ENCODE measurements at places on chromosomes 1 and 21.

GRCh38 chr21:32916522-32917099 is 109.1 kb upstream of the OLIG2 start:
- no peak for DNase-seq

- DNase-seq = no peak
These were observed 54.2 kb downstream of the PDE4B start for GRCh38 chr1:65846866-65847265.

- DNase-seq = peak; percentile 17
These were observed 19.3 kb downstream of the C1orf52 start for GRCh38 chr1:85240174-85240601.

DNA sequence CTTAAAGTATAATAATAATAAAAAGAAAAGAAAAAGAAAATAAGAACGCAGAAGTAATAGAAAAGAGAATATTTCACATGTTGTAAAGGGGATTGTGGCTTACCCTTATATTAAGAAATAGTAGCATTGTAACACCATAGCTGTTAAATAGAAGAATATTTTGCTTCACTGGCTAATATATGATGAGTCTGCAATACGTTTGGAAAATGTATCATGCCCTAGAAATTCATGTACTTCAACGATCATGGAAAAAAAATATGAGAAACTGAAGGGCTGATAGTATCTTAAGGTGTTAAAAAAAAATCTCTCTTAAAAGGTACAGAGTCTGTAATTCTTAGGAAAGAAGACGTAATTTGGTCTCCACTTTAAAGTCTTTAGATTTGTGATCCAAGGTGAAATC is 1390.5 kb upstream of the ADGRL2 start:
- no peak for DNase-seq

- DNase-seq = no peak
These were observed 102.5 kb upstream of the CASZ1 start for GRCh38 chr1:10898921-10899320.

GRCh38 chr1:55696181-55696754 is 481.1 kb upstream of the USP24 start:
- peak; percentile 96 for DNase-seq

DNA sequence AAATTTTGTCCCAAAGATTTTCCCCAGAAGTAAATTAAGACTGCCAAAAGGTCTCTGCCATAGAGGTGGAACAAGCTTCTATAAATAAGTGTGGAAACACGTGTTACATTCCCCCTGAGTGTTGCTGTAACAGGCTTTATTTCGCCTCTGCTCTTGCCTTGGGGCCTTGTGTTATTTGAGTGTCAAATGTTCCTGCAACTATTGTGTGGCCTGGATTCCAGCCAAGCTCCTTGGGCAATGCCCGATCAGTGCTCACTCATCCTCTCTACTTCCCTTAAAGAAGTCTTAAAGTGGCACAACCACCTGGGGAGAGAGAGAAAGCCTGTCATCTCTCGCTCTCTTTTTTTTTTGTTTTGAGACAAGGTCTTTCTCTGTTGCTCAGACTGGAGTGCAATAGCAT is 156.7 kb downstream of the NR5A2 start:
- DNase-seq = peak; percentile 43

DNA sequence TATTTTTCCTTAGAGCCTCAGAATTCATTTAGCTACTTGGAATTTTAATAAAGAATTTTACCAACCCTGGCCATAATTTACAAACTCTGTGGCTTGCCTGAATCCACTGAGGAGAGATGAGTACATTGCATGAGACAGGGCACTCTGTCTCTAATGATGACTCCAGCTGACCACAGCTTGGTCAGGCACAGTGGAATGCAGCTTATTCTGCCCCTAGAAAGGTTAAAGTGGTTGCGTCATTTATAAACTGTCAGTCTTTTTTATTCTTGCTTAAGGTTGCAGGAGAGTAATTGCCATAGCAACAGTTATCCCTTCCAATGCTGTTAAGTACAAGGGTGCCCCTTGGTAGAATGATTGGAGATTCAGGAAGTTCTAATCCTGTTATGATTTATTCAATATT is 28.3 kb downstream of the PDE4B start:
- peak; percentile 97 for DNase-seq

GRCh38 chr1:243268751-243269460 is 13.1 kb downstream of the SDCCAG8 start:
- DNase-seq = peak; percentile 72

DNA sequence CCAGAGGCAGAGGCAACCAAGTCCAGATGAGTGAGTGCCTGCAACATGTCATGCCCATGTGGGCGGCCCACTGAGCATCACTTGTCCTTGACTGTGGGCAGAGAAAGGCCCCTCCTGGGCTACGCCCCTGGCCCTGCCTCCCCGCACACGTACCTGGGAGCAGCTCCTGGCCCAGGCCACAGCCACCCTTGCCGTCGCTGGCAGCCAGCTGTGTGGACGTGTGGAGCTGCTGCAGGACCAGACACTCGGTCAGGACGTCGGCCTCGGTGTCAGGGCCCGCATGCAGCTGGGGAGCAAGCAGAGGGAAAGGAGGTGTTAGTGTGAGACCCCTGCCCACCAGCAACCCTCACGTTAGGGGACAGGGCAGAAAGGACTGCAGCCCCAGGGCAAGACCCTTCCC is 61.3 kb downstream of the DMRTB1 start:
- DNase-seq = no peak

DNA sequence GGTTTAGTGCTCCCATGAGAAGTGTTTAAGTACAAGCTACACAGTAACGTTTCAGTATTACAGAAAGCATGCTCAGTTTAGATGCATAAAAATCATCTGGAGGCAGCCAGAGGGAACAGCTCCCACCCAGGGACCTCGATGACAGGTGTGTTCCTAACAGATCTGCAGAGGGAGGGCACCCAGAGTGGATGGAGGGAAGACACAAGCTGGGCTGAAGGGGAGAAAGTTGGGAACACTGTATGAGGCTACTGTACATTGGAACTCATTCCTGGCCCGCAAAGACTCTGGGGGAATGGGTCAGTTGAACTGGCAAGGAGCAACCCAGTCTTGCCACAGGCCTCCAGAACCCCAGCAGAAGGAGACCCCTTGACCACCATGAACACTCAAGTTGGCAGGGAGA is 52.4 kb downstream of the ZP4 start:
- no peak for DNase-seq

GRCh38 chr21:33135925-33136324 is 66.0 kb downstream of the OLIG1 start:
- no peak for DNase-seq

DNA sequence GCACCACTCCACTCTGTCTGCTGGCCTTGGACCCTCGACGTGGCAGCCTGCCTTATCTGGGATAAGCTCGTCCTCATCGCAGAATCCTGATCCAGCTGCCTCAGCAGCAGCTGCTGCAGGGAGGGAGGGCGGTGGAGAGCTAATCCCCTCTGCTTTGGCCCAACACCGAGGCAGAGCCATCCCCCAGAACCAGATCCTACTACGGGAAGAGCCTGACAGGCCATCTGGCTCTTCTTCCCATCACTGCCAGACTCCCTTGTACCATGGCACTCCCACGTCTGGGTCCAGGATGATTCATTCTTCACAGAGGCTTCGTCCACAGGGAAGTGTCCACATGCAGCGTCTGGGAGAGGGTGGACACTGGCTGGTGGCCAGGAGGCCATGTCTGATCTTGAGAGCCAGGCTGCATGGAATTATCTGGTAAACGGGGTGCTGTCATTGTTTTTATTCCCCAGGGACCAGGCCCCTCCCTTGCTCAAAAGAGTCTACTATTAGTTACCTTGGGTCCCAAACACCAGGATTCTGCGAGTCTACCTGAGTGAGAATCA is 14.6 kb upstream of the PKP1 start:
- DNase-seq = peak; percentile 71

DNA sequence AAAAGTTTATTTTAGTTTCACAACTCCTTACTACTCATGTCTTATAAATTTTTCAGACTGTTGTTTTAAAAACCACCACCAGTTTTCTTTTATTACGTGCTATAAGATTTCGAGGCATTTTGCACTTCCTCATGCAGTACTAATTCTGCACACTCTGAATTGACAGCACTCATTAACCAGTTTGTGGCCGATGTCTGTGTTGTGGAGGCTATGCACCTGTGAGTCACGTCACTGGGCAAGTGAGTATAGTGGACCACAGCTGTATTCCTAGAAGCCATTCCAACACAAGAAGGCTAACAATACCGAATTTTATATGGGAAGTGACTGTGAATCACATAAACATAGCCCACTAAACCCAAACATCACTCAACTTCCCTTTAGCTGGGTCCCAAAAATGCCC is 21.0 kb upstream of the SPATA6 start:
- DNase-seq = no peak

GRCh38 chr1:198174297-198174696 is 17.5 kb downstream of the NEK7 start:
- peak; percentile 35 for DNase-seq

GRCh38 chr1:28512058-28512611 is 6.3 kb downstream of the RCC1 start:
- no peak for DNase-seq

DNA sequence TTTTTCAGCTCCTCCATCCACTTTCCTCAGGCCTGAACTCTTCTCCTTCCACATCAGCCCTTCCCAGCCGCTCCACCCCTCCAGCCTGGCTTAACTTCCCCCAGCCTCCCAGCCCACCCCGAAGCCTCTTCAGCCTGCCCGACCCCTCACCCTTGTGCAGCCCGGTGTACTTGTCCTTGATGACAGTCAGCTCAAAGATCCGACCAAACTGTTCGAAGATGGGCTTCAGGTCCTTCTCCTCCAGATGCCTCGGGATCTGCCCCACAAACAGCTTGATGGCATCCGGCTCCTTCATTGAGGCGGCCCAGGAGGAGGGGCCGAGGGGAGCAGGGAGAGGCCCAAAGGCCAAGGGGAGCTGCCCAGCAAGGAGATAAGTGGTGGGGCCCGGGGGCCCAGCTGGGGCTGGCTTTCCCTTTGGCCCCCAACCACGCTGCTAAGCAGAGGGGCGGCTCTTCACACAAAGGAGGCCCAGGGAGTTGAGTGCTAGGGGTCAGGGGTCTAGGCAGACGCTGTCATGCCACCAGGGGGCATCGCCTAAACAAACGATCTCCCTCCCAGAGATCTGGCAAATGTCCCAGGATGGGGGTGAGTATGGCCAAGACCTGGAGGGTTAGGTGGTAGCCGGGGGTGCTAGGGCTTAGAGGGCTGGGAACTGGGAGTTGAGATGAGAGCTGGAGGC is 738 bp downstream of the CELF3 start:
- no peak for DNase-seq

DNA sequence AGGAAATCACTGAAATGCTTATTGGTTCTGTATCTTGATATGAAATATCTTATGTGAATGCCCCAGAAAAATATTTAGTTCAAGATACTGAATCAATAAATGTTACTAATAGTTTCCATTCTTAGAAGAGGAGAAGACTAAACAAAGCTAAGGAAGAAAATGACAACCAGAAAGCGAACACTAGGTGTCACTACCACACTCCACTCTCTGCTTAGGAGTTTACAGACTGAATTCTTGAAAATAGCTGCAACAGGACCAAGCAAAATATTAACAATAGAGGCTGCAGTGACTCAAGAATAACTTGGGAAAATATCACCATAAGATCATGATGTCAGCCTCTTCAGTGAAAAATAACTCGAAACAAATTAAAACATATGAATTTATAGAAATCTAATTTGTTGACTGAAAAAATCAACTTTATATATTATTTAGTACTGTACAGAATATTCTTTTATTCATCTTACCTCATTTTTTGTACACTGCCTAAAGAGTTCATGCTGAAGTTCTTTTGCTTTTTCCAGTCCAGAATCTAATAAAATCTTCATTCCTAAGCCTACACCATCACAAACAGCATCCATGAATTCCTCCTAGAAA is 61.6 kb downstream of the KIF14 start:
- DNase-seq = peak; percentile 40

- no peak for DNase-seq
These were observed 304.6 kb downstream of the DISC1 start for GRCh38 chr1:231931146-231931545.

GRCh38 chr1:53688381-53689102 is 50.4 kb downstream of the GLIS1 start:
- no peak for DNase-seq

GRCh38 chr1:6498576-6499111 is 7.2 kb upstream of the PLEKHG5 start:
- no peak for DNase-seq

GRCh38 chr1:30148676-30149075 is 574.7 kb downstream of the MATN1 start:
- DNase-seq = no peak

- DNase-seq = no peak
These were observed 29.4 kb upstream of the TMCO2 start for GRCh38 chr1:40218333-40218732.

GRCh38 chr1:109906160-109906838 is 4.3 kb upstream of the CSF1 start:
- no peak for DNase-seq

GRCh38 chr1:185661971-185662370 is 72.2 kb upstream of the HMCN1 start:
- DNase-seq = no peak

DNA sequence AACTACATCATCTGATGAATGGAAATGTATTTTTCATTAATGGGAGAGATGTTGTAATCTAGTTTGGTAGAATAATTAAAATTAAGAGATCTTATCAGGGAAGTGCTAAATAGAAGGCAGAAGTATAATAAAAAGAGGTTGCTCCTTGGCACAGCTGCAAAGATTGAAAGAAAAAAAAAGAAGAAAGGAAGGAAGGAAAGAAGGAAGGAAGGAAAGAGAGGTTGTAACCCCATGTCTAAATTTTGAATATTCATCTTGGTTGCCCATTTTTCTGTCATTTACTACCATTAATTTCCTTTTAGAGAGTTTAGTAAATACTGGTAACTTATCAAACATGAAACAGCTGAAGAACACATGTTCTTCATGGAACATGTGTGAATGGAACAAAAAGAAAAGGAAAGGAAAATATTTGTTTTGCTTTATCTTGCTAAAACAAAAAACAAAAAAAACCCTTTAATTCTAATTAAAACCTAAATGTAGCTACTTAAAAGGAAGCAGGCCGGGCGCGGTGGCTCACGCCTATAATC is 10.5 kb upstream of the MDM4 start:
- no peak for DNase-seq

DNA sequence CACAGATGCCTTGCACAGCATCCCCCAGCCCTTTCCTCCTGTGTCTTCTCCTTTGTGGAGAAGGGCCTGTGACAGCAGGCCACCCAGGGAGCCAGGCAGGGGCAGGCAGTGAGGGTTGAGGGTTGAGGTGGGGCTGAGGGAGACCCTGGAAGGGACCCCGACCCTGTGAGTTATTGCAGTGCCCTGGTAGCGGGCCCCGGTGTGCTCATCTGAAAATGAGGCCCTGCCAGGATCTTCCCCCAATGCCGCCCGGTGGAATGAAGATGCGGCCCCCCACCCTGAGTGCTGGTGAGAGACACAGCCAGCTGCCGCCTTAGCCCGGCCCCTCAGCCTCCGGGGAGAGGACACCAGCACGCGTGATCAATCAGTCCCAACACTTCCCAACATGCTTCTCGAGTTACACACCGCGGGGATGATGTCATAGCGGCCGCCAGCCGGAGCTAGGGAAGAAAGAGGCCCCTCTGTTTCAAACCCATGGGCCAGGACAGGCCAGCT is 36.2 kb upstream of the ACTRT2 start:
- no peak for DNase-seq

GRCh38 chr1:18072066-18072465 is 35.5 kb upstream of the IGSF21 start:
- DNase-seq = no peak

GRCh38 chr1:51234721-51235425 is 1.2 kb upstream of the RNF11 start:
- peak; percentile 17 for DNase-seq

- no peak for DNase-seq
These were observed 131.2 kb downstream of the AK5 start for GRCh38 chr1:77412820-77413530.

All from astrocyte (in vitro differentiated cells and primary cell).